Suprapubic skin (tissue), 4 donors: ENCODE measurements at places on chromosomes 16 and 17. TPM values are rescaled to one million over a fixed set of nuclear protein-coding genes. Genes with fewer than 3 reads are reported as not detected.
A peak's percentile ranks its signal among the peaks of the same experiment; 100 is the strongest.

CHST6 gene
- total RNA-seq: 0.73 TPM

GRCh38 chr16:69316595-69317034, 5.5 kb downstream of the VPS4A start:
- H3K36me3 ChIP-seq: peaks cover 71% of the 10 kb centered on the region
- no peak overlapping the region for H3K27ac ChIP-seq
- H3K4me1 ChIP-seq: peaks cover 13% of the 10 kb centered on the region
- no peaks in the 10 kb centered on the region for H3K27me3 ChIP-seq
- no peak for DNase-seq

DNA sequence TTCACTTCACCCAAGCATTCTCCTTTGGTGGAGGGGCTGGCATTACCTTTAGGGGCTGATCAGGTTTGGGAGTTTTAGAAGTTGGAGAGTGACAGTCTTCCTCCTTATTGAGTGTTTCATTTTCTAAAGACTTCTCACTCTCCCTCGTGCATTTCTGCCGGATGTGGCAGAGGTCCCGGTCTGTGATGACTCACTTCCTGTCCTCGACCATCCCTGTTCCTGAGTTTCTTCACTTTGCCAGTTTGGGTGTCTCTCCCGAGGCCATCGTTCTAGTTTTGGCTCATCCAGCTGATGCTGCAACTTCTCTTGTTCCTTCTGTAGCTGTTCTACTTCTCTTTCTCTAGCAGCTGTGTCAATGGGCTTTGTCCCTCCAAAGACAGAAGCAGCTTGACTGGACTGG, 104.3 kb downstream of the PHKB start:
- H3K27ac ChIP-seq: no peak overlapping the region
- H3K4me3 ChIP-seq: no peak overlapping the region
- no peaks in the 10 kb centered on the region for H3K27me3 ChIP-seq
- H3K36me3 ChIP-seq: no peaks in the 10 kb centered on the region

DNA sequence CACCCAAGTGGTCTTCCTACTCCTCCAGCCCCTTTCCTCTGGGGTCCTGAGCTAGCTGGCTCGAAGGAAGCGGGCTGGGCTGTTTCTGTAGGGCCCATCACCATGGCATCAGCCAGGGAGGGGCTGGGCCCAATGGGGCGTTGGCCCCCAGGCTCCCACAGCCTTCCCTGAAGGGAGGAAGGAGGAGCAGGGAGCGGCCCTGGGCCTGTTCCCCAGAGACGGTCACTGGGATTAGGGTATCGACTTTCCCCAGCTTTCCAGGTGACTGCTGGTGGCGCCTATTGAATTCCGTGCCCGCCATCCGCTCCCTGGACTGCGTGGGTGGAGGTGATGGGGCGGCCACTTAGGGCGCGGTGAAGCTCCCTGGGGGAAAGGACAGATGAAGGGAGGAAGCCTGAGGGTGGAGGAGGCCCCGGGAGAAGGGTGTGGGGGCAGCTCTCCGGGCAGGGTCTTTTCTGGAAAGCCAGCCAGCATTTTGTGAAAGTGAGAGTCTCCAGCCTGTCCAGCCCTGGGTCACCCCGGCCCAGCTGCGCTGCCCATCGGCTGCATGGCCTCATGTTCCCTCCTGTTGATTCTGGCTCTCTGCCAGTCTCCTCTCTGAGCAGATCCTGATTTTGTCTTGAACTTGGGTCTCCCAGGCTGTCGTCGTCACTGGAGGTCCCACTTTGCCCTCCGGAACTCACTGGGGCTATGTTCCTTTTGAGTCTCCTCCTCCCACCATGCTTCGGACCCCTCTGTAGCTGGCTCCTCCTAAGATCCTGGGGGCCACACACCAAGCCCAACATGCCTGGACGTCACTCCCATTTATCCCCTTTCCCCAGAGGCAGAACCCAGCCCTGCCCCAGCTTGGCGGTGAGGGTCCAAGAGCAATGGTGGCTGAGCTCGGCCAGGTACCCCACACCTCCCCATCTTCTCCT, 9.8 kb downstream of the NHERF1 start:
- no peak for DNase-seq
- H3K27ac ChIP-seq: peak overlapping the region; percentile 78
- peaks cover 2% of the 10 kb centered on the region for H3K36me3 ChIP-seq
- peak overlapping the region; percentile 28 for H3K4me3 ChIP-seq

GRCh38 chr17:10022416-10022815, 117.3 kb upstream of the RCVRN start:
- no peak overlapping the region for H3K4me3 ChIP-seq
- no peaks in the 10 kb centered on the region for H3K36me3 ChIP-seq
- no peak overlapping the region for H3K27ac ChIP-seq
- DNase-seq: no peak
- peaks cover 44% of the 10 kb centered on the region for H3K4me1 ChIP-seq

SLC25A19 gene
- total RNA-seq: 14.4 TPM

- peak overlapping the region; percentile 82 for H3K27ac ChIP-seq
- peaks cover 20% of the 10 kb centered on the region for H3K36me3 ChIP-seq
- H3K27me3 ChIP-seq: no peaks in the 10 kb centered on the region
- H3K4me1 ChIP-seq: peaks cover 67% of the 10 kb centered on the region
Observed at GRCh38 chr16:30090610-30091331, 953 bp downstream of the TBX6 start.

- no peak overlapping the region for H3K4me3 ChIP-seq
- H3K27me3 ChIP-seq: no peaks in the 10 kb centered on the region
- no peak overlapping the region for H3K27ac ChIP-seq
Observed at GRCh38 chr16:81885976-81886586, 107.0 kb downstream of the PLCG2 start.
